NCI-H2081 treated with DMSO at 0.1 percent for 48 hours (cell line): ENCODE measurements at places on chromosomes 7 and 10.

GRCh38 chr10:5860066-5860465 lies 29.6 kb downstream of the ANKRD16 start:
- no peak for DNase-seq

DNA sequence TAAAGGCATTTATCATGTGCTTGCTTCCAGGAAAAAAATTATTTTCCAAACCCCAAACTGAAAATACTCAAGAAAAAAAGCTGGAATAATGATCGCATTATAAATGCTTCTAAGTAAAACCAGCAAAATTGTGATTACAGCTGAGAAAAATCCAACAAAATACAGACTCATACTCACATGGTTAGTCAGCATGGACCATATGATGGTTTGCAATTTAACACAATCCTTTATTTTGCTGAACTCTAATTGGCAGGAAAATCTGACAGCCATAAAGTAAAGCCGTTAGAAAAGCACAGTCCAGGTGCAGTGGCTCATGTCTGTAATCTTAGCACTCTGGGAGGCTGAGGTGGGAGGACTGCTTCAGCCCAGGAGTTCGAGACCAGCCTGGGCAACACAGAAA lies 59.6 kb downstream of the BRI3 start:
- no peak for DNase-seq

- DNase-seq: no peak
Observed at GRCh38 chr7:50469181-50469580, 19.0 kb upstream of the FIGNL1 start.

GRCh38 chr7:92793656-92794205 lies 42.6 kb downstream of the CDK6 start:
- no peak for DNase-seq

DNA sequence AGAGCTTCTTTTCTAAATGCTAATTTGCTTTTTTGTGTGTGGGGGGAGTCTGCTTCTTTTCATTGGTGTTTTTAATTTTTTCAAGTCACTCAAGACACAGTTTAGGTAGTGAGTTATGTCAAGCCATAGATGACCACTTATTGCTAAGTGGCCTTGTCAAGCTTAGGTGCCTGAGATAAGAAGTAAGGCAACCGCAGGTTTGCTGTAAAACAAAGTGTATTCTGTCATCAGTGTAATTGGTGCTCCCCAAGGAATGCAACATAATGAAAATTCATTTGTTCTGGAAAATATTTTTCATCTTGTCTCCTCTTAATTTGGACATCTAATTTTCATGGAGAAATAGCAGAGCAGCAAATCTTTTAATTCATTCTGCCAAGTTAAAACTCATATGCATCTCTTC lies 249.6 kb downstream of the EXOC4 start:
- DNase-seq: no peak

GRCh38 chr10:35650894-35651293 lies 8.8 kb upstream of the FZD8 start:
- DNase-seq: no peak

GRCh38 chr7:37000511-37000910 lies 276.2 kb upstream of the AOAH start:
- no peak for DNase-seq

GRCh38 chr7:55250313-55250712 lies 114.8 kb upstream of the LANCL2 start:
- DNase-seq: no peak

GRCh38 chr7:111588065-111588433 lies 25.8 kb upstream of the IMMP2L start:
- DNase-seq: no peak

DNA sequence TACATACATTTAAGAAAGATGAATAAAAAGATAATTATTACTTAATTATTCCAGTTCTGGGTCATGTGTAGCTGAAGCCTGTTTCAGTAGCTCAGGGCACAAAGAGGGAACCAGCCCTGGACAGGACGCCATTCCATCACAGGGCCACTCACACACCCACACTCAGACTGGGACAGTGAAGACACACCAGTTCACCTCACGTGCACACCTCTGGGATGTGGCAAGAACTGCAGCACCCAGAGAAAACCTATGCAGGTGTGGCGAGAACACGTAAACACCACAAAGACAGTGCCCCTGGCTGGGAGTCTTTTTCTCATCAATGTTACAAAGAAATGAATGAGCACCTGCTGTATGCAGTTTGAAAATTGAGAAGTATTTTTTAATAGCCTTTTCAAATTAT lies 1.6 kb upstream of the IDI1 start:
- no peak for DNase-seq

DNA sequence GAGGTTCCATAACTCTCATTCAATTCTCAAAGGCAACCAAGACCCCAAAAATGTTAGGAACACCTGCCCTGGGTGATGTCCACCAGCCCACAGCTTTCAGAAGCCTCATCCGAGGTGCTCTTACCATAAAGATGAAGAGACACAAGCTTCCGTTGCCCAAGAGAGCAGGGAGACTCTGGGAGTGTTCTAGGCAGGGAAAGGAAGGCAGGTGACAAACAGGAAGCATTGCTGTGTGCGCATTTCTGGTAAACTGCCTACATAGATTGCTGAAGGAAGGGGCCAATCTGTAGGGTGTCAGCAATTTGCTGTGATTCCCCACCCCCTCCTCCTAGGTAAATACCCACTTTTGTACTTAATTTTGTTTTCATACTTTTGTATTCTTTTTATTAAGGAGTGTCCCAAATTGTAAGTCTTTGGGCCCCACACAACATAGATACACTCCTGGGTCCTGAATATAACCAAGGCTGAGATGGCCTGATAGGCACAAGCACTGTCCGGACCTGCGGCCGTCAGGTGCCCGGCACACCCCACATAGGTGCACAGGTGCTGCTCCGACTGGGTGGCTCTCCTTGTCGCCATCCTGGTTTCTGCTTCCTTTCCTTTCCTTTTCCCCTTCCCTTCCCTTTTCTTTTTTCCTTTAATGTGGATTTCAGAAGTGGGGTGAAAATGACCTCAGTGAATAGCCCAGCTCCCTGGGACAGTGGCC lies 51.4 kb upstream of the SMNDC1 start:
- DNase-seq: no peak

- no peak for DNase-seq
Observed at GRCh38 chr7:69617364-69617763, 19.1 kb downstream of the AUTS2 start.

DNA sequence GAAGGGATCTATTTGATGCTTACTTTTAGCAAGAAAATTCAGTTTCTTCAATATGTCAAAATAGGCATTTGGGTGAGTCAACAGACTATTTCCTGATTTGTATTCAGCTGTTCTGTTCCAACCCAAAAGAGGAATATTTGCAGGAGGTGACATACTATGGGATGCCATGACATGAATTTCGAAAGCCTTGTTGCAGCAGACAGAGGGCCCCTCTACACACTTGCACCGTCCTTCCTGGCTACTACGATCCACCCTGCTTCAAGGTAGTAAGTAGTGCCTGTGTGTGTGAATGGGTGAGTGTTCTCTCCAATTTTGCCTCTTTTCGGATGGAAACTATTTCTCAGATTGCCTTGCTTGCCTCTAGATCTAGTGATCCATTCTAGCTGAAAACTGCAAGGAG lies 413.0 kb upstream of the ADARB2 start:
- no peak for DNase-seq

DNA sequence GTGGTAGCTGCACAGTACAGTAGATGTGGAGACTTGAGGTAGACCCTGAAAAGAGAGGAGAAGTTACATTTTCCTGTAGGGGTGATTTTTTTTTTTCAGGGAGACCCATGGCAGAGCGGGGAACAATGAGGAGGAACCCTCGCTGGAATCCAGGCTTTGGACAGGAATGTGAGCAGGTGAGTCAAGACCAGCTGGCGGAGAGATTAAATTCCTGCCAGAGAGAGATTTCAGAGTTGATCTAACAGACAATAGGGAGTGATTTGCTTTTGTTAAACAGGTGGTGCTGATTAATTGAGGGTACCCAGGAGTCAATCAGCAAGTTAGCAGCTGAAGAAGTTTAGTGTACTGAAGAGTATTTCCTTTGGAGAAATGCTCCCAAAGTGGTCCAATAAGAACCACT lies 41.6 kb upstream of the MINDY3 start:
- DNase-seq: no peak

- no peak for DNase-seq
Observed at GRCh38 chr7:106369816-106370215, 85.0 kb upstream of the NAMPT start.

- no peak for DNase-seq
Observed at GRCh38 chr10:13120786-13121499, 21.0 kb downstream of the OPTN start.

DNA sequence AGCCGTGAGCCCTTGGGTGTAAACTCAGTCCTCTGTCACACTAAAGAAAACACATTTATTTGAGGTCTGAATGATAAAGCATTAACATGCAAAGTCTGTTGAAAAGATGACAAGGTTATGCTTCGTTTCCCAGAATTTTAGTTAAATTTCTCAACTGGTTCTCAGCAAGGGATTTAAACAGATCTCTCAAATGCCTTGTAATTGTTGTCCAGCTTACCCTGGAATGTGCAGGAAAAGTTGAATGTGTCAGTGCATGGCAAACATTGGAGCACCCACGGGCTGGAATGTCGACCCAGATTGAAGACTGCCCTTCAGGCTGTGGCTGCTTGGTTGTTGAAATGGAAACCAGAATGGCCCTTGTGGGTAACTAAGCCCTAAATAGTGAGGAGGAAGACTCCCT lies 191.8 kb downstream of the TRIL start:
- no peak for DNase-seq

DNA sequence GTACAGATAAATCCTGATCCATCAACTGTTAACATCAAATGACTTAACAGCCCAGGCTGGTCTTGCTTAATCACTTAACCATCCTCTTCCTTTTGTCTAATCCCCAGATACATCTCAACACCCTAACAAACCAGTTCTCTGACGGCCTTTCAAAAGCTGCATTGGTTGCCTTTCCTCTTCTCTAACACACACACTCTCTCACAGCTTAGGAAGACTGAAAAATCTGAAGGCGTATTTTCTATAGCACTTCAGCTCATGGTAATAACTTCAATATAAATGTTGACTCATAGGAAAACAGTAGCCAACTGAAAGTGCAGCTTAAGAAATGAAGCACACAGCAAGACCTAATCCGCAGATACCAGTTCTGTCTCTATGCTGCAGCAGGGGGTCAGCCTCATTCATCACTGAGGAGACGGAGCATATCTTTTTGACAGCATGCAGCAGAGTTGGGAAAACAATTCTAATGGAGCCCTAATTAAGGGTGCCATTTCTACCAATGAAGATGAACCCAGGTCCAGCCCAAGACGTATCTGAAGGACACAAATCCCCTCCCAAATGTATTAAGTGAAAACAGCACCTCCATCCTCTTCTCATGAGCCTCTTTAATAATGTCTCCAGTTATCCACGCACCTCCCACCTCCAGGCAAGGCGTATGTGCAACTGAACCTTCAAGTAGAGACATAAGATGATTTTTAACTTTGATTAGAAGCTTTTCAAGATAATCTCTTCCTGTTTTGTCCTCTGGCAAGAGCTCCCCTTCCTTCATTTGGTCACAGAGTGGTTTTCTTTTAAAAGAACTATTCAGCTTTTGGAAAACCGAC lies 211.7 kb upstream of the NFE2L3 start:
- no peak for DNase-seq

DNA sequence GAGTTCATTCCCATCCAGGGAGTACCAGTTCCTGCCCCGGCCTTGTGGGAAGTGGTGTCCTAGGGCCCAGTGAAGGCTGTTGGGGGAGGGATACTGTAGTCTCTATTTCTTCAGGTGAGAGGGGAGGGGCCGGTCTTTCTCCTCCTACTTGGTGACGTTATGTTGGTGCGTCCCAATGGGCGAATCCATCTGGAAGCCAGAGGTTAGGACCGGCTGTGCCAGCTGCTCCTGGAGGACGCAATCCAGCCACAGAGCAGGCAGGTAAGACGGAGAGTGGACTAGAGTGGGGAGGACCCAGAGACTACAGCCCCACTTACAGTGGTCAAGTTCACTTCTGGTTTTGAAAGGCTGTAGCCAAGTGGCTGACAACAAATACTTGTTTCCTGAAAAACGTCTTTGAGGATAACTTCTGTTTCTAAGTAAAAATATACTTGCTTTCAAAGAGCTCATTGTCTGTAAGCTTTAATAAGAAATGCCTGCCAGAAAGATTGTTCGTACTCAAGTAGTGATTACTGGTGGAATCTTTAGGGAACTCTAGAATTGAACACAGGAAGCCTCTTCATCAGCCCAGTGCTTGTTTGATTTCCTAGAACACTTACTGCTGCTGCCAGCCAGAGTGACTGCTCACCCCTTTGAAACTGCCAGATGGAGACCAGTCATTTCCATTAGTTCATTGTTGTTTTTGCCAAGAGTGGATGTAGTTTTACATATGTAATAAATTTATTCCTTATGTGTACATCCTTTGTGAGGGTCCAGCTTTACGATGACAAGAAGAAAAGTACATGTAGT lies 25.4 kb downstream of the RBM33 start:
- DNase-seq: no peak

DNA sequence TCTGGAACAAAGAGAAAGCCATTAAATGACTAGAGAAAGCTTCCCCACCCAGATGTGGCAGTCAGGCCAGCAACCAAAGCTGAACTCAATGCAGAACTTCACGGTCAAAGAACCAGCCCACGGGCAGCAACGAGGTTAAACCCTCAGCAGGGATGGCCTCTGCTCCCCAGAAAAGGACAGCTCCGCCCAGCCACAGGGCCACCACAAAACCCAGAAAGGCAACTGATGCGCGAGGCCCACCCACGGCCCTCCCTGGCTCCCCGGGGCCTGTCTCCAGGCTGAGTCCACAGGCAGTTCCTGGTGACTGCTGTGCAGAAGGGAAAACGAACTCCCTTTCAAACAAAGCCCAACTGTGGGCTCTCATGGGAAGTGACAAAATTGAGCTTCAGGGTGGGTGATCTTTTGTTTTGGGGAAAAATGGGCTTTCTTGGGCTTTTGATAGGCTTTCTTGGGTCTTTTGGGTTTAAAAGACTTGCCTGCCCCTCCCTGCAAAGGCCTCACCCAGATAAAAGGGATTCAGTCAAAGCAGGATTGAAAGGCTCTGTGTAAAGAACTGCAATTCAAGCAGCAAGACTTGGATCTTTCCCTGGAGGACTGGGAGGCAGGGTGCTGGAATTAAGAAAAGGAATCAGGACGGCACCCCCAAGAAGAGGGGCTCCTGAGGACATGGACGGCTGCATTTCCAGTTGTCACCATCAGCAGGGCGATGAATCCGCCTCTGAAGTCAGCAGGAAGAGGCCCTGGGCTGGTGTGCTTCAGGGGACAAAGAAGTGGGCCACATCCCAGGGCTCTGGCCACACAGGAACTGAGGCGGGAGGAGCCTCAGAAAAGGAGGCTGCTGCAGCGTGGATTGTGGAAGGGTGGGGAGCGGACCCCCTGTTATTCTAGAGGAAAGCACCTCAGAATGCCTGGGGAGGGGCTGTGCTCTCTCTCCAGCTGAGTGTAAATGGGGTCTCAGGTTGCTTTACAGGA lies 209.9 kb downstream of the USP6NL start:
- DNase-seq: no peak

GRCh38 chr10:71312811-71313789 lies 6.0 kb upstream of the SLC29A3 start:
- DNase-seq: no peak
